Naive thymus-derived CD4-positive, alpha-beta T cell (primary cell): ENCODE measurements at places on chromosomes 1 and 21. TPM values are rescaled to one million over a fixed set of nuclear protein-coding genes. Genes with fewer than 3 reads are reported as not detected.

Gene LCE6A
- not detected for total RNA-seq

Gene CORT
- 0.27 and 0.53 TPM in 2 replicates for total RNA-seq

Gene KCNJ9
- total RNA-seq, result not detected

Gene CHRM3
- 0.16 TPM for total RNA-seq

Gene TRIM46
- 3.5 TPM for total RNA-seq

Gene TAL1
- 4.0 TPM for total RNA-seq

Gene B3GALT5
- total RNA-seq, result not detected

Gene TTLL7
- total RNA-seq, result not detected

Gene SLAMF9
- not detected in 2 replicates for total RNA-seq

Gene CDA
- 2.4 TPM for total RNA-seq

Gene SETSIP
- total RNA-seq, result not detected

Gene PTGER3
- 2.4 TPM in 2 replicates for total RNA-seq

Gene CFHR2
- not detected in 2 replicates for total RNA-seq

Gene SPATA45
- total RNA-seq, result not detected
